ENCODE measurements at places on chromosomes 7 and 10. TPM values are rescaled to one million over a fixed set of nuclear protein-coding genes. Genes with fewer than 3 reads are reported as not detected.

AKR1E2 gene
- total RNA-seq: 2.3 TPM

RASA4B gene
- total RNA-seq: 17.2 TPM

SUPV3L1 gene
- 21.7 TPM for total RNA-seq

FAM180A gene
- total RNA-seq: 5.1 TPM

CAMK2B gene
- 0.57 TPM for total RNA-seq

FKBP6 gene
- not detected for total RNA-seq

- DNase-seq: peak; percentile 43
- H3K4me1 ChIP-seq: peaks cover 15% of the 10 kb centered on the region
- H3K27ac ChIP-seq: peak overlapping the region; percentile 74
- no peaks in the 10 kb centered on the region for H3K36me3 ChIP-seq
- peak overlapping the region; percentile 23 for H3K4me3 ChIP-seq
Measured at GRCh38 chr7:95609277-95609971, 13.1 kb upstream of the PDK4 start.

DNA sequence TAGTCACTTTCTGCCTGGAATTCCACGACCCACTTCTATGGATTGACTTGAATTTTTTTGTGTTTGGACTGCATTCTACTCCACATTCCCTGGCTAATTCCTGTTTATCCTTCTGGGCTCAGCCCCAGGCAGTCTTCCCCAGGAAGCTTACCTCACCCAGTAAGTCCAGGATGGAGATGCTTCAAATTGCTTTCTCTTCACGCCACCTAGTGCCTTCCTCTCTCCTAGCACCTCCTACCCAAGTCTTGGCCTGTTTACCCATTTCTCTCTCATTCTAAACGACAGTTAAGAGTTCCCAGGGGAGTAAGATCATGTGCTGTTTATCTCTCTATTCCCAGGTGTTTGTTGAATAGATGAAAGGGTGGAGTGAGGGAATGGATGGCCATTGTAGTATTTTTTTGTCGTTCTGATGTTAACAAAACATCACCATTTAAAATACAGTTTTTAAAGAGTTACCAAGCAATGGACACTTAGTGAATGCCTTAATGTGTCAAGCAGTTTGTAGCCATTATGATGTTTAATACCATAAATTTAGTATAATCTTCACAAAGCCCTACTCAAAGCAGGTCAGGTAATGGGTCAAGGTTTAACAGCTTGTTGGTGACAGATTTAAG, 45.5 kb upstream of the TARP start:
- no peaks in the 10 kb centered on the region for H3K4me1 ChIP-seq
- no peaks in the 10 kb centered on the region for H3K36me3 ChIP-seq
- no peak overlapping the region for H3K27ac ChIP-seq
- H3K27me3 ChIP-seq: no peaks in the 10 kb centered on the region
- no peak overlapping the region for H3K4me3 ChIP-seq
- no peak for DNase-seq

DNA sequence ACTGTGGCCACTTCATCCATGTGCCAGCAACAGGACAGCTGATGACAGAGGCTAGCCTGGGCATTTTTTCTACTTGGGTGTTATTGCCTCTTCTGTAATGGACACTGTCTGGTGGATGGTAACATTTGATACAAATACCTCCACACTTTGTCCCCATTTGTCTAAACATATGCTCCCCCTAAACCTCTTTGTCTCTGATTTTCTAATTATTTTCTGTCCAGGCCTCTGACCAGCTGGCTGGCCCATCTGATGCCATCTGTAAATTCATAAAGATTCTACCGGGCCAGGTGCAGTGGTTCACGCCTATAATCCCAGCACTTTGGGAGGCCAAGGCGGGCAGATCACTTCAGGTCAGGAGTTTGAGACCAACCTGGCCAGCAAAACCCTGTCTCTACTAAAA, 84.7 kb upstream of the IFRD1 start:
- H3K27ac ChIP-seq: no peak overlapping the region
- no peaks in the 10 kb centered on the region for H3K4me1 ChIP-seq
- H3K27me3 ChIP-seq: no peaks in the 10 kb centered on the region
- DNase-seq: no peak
